ENCODE measurements at places on chromosomes 16 and 17.

- H3K36me3 ChIP-seq: peaks cover 7% of the 10 kb centered on the region
- H3K4me3 ChIP-seq: no peak overlapping the region
- no peaks in the 10 kb centered on the region for H3K4me1 ChIP-seq
- DNase-seq: no peak
- no peak overlapping the region for H3K27ac ChIP-seq
Measured at GRCh38 chr16:57754354-57755060, 18.9 kb downstream of the KATNB1 start.

DNA sequence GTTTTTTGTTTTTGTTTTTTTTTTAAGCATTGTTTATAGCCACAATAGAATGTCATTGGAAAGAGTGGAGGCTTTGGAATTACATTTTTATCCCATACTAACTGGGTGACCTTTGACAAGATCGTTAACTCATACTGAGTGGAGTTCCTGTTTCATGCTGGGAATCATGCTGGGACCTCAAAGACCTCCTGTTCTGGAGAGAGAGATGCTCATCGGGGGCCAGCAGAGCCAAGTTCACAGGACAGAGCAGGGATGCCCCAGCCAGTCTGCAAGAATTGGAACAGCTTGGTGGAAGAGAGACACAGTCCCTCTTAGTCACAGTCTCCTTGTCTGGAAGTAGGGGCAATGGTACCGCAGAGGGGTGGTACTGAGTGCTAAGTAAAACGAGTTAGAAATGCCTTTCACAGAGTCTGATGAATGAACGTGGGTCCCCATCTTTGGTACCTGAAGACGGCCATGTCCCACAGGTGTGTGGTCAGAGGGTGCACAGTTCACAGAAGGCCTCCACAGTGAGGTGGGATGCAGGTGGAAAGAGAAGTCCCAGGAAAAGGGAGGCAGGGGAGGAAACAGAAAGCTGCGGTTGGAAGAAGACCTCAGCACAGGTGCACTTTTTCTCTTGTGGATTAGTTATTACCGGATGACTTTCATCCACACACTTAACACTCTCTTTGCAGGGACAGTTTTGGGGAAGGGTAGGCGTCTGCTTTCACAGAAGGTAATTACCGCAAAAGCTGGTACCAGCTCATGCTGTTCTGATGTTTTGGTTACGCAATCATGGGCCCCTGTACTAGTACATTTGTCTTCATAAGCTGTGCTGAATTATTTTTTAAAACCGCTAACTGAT, 147.8 kb downstream of the PRKCA start:
- H3K27ac ChIP-seq: no peak overlapping the region
- no peaks in the 10 kb centered on the region for H3K27me3 ChIP-seq
- no peaks in the 10 kb centered on the region for H3K4me1 ChIP-seq
- no peak for DNase-seq
- no peaks in the 10 kb centered on the region for H3K36me3 ChIP-seq

DNA sequence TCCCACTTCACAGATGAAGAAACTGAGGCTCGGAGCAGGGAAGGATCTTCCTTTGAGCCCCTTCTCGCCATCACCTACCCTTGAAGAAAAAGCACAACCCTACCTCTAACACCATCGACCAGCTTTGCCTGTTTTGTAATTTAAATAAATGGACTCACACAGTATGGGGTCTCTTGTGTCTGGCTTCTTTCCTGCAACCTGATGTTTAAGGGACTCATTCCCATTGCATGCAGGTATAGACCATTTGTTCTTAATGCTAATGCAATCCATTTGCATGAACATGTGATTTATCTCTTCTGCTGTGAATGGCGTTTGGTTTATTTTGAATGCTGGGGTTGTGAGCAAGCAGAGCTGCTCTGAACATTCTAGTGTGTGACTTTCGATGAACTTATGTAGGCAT, 150.8 kb upstream of the FOXF1 start:
- no peaks in the 10 kb centered on the region for H3K27me3 ChIP-seq
- peaks cover 4% of the 10 kb centered on the region for H3K4me1 ChIP-seq
- no peak overlapping the region for H3K27ac ChIP-seq
- DNase-seq: no peak
- no peaks in the 10 kb centered on the region for H3K36me3 ChIP-seq

DNA sequence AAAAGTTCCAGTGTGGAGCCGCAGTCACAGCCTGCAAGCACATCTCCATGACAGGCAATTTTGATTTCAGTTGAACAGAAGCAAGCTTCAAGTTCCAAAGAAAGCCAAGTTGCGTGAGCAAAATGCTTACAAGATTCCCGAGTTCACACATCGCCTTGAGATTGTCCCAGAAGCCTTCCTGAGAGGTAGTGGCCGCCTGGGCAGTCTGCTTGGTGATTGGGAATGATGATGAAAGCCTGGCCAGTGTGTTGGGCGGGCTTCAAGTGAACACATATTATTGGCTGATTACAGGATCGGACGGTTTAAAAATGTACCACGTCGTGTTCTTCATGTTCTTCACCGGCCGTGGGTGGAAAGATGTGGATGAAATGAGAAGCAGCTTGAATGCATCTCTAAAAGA, 185.5 kb downstream of the FOXL1 start:
- no peaks in the 10 kb centered on the region for H3K27me3 ChIP-seq
- H3K27ac ChIP-seq: no peak overlapping the region
- H3K4me3 ChIP-seq: no peak overlapping the region
- no peaks in the 10 kb centered on the region for H3K36me3 ChIP-seq
- H3K4me1 ChIP-seq: no peaks in the 10 kb centered on the region

DNA sequence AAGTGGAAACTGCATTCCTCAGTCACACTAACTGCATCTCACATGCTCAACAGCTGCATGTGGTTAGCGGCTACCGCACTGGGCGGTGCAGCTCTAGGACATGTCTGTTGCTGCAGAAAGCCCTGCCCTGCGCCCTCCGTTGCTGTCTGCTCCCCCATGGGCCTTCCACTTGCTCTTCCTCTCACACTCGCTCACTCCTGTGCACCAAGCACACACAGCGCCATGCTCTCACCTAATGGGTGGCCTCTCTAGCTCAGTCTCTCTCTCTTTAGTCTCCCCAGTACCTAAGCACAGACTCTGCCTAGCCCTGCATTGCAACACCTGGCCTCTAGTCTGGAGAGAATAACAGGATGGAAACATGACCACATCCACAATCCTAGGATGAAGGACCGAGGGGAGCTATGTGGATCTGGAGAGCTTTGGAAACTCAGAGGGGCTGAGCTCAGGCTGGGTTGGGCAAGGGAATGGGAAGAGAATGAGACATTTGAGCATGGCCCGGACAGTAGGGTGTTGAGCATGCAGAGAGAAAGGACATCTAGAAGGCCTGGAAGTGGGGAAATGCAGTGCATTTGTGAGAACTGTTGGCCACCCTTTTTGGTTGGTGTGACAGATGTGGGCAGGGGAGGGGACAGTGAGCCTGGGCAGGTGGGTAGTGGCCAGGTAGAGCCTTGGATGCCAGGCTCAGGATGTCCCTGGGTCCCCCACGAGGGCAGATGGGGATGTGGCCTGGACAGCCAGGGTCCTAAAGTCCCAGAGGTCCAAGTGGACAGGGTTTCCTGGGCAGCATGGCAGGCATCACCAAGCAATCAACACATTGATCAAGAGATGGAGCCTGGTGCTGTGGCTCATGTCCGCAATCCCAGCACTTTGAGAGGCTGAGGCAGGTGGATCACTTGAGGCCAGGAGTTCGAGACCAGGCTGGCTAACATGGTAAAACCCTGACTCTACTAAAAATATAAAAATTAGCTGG, 16.1 kb downstream of the SGCA start:
- peak overlapping the region; percentile 97 for H3K27ac ChIP-seq
- no peak overlapping the region for H3K4me3 ChIP-seq
- H3K27me3 ChIP-seq: no peaks in the 10 kb centered on the region
- H3K4me1 ChIP-seq: peaks cover 40% of the 10 kb centered on the region
- H3K36me3 ChIP-seq: peaks cover 17% of the 10 kb centered on the region
- DNase-seq: no peak

DNA sequence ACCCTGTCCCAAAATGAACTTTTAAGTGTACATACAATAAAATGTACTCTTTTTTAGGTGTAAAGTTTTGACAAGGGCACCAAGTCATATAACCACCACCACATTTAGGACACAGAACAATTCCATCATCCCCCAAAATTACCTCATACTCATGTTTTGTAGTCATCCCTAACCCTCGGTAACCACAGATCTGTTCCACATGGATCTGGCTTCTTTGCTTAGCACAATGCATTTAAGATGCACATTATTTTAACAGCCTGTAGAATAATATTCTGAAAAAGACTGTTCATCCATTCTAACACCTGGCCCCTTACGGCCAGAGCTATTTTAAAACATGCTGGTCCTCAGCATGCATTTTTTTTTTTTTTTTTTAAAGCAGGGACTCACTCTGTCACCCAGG, 25.2 kb upstream of the CFAP20 start:
- H3K27ac ChIP-seq: no peak overlapping the region
- H3K36me3 ChIP-seq: peaks cover 3% of the 10 kb centered on the region
- no peak for DNase-seq

DNA sequence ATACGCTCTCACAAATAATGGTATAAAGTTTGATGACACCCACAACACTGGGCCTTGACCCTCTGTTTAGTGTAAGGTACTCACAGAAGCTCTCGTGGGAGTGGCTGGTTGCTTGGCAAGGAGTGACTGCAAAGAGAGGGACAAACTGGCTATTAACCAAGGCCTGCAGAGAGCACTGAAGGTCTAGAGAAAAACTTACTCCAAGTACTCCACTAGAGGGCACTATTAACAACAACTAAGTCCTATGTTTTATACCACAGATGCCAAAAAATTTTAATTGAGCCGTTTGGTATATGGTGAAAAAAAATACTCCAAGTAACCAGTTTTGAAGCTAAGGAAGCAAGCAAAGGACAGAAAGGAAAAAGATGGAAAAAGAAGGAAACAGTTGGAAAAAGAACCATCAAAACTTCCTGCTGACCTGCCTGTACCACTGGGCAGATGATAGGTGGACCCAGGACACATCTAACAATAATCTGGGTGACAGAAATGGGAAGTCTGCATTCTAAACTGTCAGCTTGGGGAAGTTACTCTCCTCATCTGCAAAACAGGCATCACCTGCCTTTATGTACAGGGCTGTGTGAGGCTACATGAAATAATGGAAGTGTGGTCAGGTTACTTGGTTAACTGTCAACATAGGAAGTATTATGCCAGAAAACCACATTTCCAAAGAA, 23.2 kb downstream of the DYNC1LI2 start:
- H3K27me3 ChIP-seq: no peaks in the 10 kb centered on the region
- DNase-seq: no peak
- no peak overlapping the region for H3K27ac ChIP-seq
- H3K4me3 ChIP-seq: no peak overlapping the region
- H3K36me3 ChIP-seq: peaks cover 80% of the 10 kb centered on the region
- H3K4me1 ChIP-seq: no peaks in the 10 kb centered on the region

DNA sequence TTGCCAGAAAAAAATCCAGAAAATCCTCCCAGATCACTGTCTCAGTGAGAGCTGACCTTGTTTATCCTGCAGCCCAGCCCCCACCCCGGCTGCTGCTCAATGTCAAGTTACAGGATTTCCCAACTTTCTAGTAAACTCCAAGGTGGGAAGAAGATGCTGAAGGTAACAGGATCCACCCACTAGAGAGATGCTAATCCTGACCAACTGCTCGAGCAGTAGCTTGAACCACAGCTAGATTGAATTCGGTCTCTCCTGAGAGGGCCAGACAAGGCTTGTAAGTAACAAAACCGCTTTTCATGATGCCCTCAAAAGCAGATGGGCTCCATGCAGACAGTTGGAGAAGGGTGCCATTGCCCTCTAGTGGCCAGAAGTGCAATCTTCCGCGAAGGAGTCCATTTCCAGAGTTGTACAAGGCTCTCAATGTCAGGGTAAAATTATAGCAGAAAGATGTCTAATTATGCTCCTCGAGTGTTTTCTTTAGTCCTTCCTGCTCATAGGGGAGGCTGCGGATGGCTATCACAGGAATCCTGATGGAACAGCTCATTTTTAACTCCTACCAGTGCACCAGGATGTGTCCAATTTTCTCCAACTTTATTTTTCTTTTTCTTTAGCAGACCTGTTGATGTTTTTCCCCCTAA, 3.9 kb downstream of the CDH11 start:
- no peaks in the 10 kb centered on the region for H3K36me3 ChIP-seq
- peak overlapping the region; percentile 40 for H3K27ac ChIP-seq
- no peaks in the 10 kb centered on the region for H3K27me3 ChIP-seq
- peaks cover 35% of the 10 kb centered on the region for H3K4me1 ChIP-seq
- DNase-seq: no peak

- peaks cover 3% of the 10 kb centered on the region for H3K4me1 ChIP-seq
- peak overlapping the region; percentile 98 for H3K27ac ChIP-seq
- H3K36me3 ChIP-seq: peaks cover 10% of the 10 kb centered on the region
- H3K27me3 ChIP-seq: no peaks in the 10 kb centered on the region
- H3K4me3 ChIP-seq: peak overlapping the region; percentile 56
- no peak for DNase-seq
Measured at GRCh38 chr17:75856062-75856756, 1.1 kb upstream of the WBP2 start.

DNA sequence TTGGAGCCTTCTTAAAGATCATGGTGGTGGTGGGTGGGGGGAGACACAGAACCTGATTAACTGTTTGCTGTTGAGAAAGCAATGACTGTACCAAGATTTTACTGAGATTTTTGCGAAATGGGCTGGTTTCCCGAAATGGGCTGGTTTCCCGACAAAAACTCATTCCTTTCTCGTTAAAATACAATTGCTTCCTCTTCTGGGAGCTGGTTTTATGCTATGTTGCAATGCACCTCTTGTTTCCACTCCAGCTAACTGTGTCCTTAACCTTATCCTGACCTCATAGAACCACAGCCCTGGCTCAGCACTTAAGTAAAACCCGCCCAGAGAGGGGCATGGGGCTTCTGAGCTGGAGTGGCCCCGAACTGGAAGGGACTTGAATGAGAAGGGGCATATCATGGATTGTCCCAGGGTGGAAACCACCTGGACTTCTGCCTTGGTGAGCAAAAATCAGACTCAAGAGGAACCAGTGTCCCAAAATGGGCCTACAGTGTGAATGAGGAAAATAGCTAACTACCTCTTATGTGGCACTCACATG, 20.9 kb downstream of the FAM20A start:
- no peak overlapping the region for H3K4me3 ChIP-seq
- H3K4me1 ChIP-seq: no peaks in the 10 kb centered on the region
- no peak overlapping the region for H3K27ac ChIP-seq
- peak; percentile 72 for DNase-seq

DNA sequence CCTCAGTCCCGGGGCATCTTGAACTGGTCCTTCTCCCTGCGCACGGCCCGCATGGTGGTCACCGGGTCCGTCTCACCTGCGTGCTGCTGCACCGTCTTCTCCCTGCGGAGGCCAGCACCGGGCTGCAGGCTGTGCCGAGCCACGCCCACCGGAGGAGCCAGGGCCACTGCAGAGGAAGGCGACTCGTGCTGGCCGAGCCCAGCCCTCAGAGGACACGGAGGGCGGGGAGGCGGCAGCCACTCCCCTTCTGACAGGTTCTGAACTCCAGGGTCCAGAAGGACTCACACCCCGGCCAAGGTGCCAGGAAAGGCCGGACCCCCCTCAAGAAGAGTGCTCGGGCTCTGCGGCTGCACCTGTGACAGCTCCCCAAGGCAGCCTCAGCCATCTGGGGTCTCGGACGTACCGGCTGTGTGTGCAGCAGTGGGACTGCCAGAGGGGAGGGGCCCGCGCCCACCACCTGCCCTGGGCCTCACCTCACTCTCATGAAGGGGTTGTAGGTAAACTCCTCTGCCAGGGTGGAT, 15.8 kb upstream of the IGFALS start:
- no peaks in the 10 kb centered on the region for H3K27me3 ChIP-seq
- H3K4me3 ChIP-seq: no peak overlapping the region
- DNase-seq: no peak
- no peaks in the 10 kb centered on the region for H3K4me1 ChIP-seq

- H3K27ac ChIP-seq: peak overlapping the region; percentile 81
- H3K4me1 ChIP-seq: peaks cover 3% of the 10 kb centered on the region
- no peaks in the 10 kb centered on the region for H3K36me3 ChIP-seq
- DNase-seq: no peak
Measured at GRCh38 chr17:2412561-2413021, 11.7 kb upstream of the MNT start.

Data from ascending aorta (tissue), 2 donors.